ENCODE measurements at places on chromosomes 1 and 21. TPM values are rescaled to one million over a fixed set of nuclear protein-coding genes. Genes with fewer than 3 reads are reported as not detected.

DNA sequence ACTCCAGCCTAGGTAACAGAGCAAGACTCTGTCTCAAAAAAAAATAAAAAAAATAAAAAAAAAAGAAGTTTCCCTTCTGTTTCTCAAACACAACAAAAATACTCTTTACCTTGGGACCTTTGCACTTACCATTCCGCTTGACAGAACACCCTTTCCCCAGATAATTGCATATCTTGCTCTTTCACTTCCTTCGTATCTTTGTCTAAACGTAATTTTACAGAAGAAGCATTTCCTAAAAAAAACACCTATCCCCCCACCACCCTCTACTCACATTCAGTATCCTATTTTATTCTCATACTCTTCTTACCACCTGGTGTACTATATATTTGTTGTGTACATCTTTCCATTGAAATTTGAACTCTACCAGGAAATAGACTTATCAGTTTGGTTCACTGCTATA lies 32.7 kb downstream of the ASH1L start:
- H3K4me3 ChIP-seq: no peak overlapping the region
- H3K27me3 ChIP-seq: no peaks in the 10 kb centered on the region
- no peaks in the 10 kb centered on the region for H3K4me1 ChIP-seq
- DNase-seq: no peak
- no peak overlapping the region for H3K27ac ChIP-seq

ZNF695 gene
- total RNA-seq: 15.8 TPM

GRCh38 chr1:152038871-152039270 lies 2.1 kb upstream of the S100A11 start:
- DNase-seq: no peak
- no peak overlapping the region for H3K27ac ChIP-seq
- peaks cover 17% of the 10 kb centered on the region for H3K4me1 ChIP-seq
- H3K36me3 ChIP-seq: peaks cover 4% of the 10 kb centered on the region
- no peak overlapping the region for H3K4me3 ChIP-seq

DNA sequence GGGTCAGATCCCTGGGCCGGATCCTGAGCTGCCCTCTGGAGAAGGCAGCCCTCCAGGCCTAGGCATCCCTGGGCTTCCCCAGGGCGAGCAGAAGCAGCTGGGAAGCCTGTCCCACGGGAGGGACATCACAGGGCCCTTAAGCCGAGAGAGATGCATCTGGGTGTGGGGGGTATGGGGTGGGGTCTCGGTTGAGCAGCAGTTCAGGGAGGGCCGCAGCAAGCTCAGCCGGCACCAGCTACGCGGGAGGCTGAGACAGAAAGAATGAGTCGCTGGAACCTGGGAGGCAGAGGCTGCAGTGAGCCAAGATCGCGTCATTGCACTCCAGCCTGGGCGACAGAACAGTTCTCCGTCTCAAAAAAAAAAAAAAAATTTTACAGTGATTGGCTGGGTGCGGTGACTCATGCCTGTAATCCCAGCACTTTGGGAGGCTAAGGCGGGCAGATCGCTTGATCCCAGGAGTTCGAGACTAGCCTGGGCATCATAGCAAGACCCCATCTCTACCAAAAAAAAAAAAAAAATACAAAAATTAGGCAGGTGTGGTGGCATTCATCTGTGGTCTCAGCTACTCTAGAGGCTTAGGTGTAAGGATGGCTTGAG lies 37.7 kb downstream of the RRP1 start:
- no peak overlapping the region for H3K27ac ChIP-seq
- H3K4me3 ChIP-seq: no peak overlapping the region
- no peaks in the 10 kb centered on the region for H3K27me3 ChIP-seq
- peaks cover 6% of the 10 kb centered on the region for H3K4me1 ChIP-seq
- DNase-seq: peak; percentile 80
- no peaks in the 10 kb centered on the region for H3K36me3 ChIP-seq

DNA sequence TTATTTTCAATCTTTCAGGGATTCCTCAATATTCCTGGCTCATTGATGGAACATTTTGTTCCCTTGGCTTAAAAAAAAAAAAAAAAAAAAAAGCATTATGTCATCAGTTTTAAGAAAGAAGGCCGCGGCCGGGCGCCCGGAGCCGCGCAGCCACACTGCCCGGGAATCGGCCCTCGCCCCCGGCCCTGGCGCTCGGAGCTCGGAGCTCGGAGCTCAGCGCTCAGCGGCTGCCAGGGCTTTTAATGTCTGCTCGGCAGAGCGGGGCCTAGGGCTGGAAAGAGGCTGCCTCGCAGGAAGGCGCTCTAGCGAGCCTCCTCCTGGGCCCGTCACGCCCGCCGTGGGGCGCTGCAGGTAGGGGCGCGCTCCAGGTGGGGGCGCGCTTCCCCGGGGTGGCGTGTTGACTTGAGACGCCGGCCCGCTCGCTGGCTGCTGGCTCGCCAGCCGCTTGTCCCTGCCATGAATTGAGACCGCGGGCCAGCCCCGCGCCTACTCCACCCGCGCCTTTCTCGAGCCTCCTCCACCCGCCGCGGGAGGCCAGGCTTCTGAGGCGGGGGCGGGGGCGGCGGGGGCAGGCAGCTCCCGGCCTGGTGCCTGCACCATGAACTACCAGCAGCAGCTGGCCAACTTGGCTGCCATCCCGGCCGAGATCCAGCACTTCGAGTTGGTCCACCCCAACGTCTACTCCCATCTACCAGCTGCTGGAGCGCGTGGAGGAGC lies 5.4 kb upstream of the TDRD5 start:
- peak; percentile 13 for DNase-seq
- H3K27me3 ChIP-seq: peaks cover 36% of the 10 kb centered on the region
- H3K4me3 ChIP-seq: peak overlapping the region; percentile 40

BEND5 gene
- 3.1 TPM for total RNA-seq

- no peak overlapping the region for H3K4me3 ChIP-seq
- H3K27ac ChIP-seq: no peak overlapping the region
- H3K27me3 ChIP-seq: no peaks in the 10 kb centered on the region
Measured at GRCh38 chr1:41353744-41354143, 7.5 kb upstream of the FOXO6 start.

DNA sequence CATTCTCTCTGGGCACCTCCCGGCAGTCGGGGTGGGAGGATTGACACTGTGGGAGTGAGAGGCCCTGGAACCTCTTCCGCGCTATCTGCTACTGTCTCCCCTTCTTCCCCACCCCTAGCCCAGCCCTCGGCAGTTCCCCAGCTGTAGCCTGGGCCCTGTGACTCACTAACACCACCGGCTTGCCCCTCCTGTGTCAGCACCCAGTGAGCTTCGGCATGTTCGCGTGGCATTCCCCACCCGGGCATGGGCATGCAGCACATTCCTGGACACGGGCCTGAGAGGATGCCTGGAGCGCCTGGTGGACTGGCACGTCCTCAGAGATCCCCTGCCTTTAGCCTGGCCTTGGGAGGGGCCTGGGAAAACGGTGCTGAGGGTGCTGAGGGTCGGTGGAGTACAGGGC lies 1.3 kb downstream of the CDK18 start:
- no peaks in the 10 kb centered on the region for H3K36me3 ChIP-seq
- peaks cover 14% of the 10 kb centered on the region for H3K4me1 ChIP-seq
- no peaks in the 10 kb centered on the region for H3K27me3 ChIP-seq
- peak; percentile 20 for DNase-seq
- H3K4me3 ChIP-seq: peak overlapping the region; percentile 69
